ENCODE measurements at places on chromosomes 7 and 10.
A peak's percentile ranks its signal among the peaks of the same experiment; 100 is the strongest.

DNA sequence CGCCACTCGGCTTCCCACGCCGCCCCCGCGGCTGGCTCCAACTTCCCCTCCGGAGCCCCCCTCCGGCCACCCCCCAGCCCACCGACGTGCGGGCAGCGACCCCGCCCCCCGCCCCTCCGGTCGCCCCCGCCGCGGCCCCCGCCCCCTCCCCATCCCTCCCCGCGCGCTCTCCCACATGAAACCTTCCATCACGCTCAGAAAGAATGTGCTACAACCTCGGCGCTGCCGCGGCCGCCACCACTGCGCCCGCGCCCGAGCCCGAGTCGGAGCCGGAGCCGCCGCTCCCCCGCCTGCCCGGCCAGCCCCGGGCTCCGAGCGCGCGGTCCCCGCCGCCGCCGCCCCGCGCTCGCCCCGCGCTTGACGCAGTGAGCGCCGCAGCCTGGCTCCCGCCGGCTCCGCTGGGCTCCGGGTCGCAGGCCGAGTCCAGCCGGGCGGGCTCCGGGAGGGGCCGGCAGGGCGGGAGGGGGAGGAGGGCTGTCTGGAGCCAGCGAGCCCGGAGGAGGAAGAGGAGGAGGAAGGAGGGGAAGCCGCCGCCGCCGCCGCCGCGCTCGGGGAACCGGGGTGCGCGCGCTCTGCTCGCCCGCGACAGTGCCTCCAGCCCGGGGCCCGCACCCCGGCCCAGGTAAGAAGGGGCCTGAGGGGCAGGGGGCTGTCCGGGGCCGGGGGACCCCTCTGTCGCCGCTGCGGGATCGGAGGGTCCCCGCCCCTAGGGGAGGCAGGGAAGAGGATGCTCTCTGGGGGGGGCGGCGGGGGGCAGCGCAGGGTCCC, 4.3 kb upstream of the ELFN1 start:
- peak; percentile 71 for DNase-seq

DNA sequence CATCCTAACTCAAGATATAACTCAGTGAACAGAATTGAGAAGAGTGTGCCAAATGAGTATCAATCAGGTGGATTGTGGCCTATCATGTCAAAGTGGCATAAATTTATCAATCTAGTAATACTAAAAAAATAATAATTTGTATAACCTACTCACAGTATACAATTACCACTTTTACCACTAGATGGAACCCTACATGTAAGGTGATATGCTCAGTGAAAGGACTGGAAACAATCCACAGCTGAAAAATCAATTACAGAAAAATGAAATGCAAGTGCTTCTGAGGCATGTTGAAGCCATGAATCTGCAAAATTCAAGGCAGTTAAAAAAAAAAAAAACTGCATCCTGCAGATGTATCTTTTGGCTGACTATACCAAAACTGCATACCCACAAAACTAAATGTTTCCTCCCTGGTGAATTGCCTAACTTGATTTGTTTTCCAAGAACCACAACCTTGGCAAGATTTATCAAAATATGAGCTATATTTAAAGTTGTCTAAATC, 13.9 kb downstream of the ARHGAP19 start:
- DNase-seq: no peak

- DNase-seq: no peak
These were observed 268.6 kb downstream of the HGF start for GRCh38 chr7:81501220-81501619.

DNA sequence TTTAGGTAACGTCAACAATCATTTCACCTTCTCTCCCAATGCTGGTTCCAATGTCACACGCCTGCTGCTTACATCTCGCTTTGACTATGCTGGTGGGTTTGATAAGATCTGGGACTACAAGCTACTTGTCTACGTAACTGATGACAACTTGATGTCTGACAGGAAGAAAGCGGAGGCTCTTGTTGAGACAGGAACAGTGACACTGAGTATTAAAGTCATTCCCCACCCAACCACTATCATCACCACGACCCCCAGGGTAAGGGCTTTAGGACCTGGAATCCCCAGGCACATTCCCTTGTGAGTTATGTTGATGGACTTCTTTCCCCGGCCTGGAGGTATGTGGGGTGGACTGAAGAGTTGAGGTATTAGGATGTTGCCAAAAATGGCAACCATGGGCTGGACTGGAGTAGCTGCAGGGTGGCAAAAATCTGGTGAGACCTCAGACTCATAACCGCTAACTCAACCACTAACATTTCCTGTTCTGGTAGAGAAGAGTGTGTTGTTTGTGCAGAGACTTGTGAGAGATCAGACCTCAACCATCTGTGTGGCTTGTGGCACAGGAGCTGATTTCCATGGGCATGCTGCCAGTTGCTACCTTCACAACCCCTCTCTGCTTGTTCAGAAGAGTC, 59.2 kb downstream of the CDHR3 start:
- no peak for DNase-seq

GRCh38 chr10:49314806-49315205, 15.8 kb downstream of the C10orf71 start:
- no peak for DNase-seq

DNA sequence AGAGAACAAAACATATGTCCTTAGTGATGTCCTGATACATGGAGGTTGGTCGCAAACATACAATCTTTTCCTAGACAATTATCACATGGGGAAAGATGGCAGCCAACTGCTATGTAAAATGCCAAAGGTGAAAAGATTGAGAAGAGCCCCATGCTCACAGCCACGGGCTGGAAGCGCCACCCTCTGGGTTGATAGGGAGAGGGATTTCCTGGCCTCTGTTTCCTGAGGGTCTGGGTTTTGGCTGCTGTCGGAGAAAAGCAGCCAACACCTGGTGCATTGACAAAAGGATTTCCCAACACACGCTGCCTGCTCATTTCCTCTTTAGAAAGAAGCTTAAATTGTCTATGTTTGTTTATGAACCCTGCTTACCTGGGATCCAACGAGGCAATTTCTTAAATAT, 43.8 kb downstream of the ITIH5 start:
- DNase-seq: no peak

- no peak for DNase-seq
These were observed 142.1 kb downstream of the PHTF2 start for GRCh38 chr7:77940647-77941046.

- DNase-seq: no peak
These were observed 364.9 kb downstream of the SUGCT start for GRCh38 chr7:40499718-40500117.

DNA sequence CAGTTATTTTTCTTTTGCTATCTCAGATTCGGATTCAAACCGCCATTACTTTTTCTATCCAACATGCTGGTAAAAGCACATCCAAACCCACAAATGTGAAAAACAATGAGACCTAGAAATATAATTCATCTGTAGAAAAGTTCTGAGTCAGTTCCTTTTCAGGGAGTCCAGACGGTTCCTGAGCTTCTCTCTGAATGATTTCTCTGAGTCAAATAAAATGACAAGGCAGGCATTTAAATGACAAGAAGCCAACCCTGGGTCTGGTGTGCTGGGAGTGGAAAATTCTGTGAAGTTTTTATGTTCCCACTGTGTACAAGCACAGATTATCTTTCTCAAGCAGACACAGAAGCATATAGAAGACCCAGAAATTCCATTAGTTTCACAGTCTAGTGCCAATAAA, 96.3 kb upstream of the ANKRD1 start:
- DNase-seq: no peak

DNA sequence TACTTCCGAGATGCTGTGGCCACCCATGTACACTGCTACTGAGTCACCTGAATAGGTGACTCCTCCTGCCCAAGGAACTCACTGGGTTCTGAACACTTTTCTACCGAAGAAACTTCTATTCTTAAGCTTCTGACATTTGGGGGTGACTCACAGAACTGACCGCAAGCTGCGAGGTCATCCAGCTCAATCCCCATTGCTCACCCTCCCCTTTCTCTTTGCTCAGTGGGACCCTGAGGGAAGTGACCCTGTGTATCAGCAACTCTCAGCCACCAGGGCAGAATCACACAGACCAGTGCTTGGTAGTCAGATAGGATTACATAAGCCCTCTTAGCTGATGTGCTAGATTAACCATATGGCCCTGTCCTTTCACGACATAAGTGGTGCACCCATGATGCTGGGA, 46.3 kb downstream of the INSYN2A start:
- no peak for DNase-seq

GRCh38 chr10:60434418-60435046, 44.9 kb upstream of the ANK3 start:
- DNase-seq: no peak

DNA sequence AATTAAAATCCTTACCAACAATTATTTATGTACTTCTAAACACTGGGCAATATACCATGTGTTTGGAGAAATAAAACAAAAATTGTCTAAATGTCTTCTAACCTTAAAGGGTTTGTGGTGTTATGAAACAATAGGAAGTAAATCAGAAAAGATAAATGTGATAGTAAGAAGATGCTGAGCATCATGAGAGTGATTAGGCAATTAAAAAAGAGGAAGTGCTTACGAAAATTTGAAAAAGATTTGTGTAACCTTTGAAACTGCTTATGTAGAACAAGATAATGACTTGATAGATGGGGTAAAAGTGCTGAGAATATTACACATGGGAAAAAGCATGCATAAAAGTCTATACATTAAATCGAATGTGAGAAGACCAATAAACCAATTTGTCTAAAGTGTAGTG, 573.4 kb upstream of the CNTNAP2 start:
- no peak for DNase-seq

- no peak for DNase-seq
These were observed 111.4 kb upstream of the ZEB1 start for GRCh38 chr10:31207636-31208035.

- no peak for DNase-seq
These were observed 9.3 kb upstream of the TSPAN14 start for GRCh38 chr10:80444646-80445319.

GRCh38 chr7:79820387-79820786, 314.2 kb upstream of the GNAI1 start:
- peak; percentile 37 for DNase-seq

DNA sequence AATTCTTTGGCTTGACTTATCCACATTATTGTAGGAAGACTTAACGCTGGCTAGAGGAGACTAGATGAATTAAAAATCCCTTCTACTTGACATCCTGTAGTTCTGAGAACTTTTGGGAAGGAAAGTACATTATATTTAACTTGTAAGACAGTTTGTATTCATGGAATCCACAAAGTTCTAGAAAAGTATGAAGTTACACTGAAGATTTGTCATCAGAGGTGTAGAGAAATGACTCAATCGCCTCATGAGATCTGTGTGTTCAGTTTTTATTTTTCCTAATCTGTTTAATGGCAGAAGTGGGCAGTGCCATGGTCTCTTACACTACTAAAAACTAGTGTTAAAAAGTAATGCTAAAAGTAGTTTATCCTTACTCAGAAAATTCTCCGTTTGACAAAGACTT, 89.1 kb upstream of the SMIM30 start:
- no peak for DNase-seq

DNA sequence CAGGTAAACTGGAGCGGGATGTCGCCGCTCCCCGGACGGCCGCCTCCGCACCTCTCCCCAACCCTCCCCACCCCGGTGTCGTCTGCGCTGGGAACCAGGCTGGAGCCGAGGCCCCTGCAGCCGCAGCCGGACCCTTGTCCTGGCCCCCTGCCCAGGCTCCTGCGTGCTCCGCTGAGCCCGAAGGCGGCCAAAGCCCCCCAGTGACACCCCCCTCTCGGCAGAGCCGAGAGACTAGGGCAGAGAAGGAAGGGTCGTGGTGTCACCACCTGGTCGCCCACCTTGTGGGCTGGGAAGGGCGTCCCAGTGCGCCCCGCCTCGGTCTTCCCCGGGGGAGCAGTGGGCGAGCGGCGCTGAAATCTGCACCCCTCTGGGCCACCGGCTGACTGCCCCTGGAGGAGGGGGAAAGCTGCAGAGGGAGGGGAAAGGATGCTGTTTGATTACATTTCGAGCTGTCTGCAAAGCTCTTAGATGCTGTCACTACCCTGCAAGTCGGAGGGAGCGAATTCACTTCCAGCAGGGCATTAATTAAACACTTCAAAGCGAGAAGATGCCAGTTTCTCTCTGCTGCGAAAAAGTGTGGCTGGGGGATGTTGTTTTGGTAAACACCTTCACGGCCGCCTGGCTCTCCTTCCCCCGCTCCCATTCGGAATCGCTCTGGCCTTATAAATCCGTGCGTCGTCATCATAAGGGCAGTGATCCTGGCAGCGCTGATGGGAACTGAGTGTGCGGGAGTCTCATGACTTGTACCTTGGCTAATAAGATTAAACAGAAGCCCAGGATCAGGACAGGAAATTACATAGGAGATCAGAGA, 622 bp downstream of the DYNC1I1 start:
- peak; percentile 25 for DNase-seq

- DNase-seq: no peak
These were observed 124.6 kb upstream of the CDK13 start for GRCh38 chr7:39825401-39825980.

DNA sequence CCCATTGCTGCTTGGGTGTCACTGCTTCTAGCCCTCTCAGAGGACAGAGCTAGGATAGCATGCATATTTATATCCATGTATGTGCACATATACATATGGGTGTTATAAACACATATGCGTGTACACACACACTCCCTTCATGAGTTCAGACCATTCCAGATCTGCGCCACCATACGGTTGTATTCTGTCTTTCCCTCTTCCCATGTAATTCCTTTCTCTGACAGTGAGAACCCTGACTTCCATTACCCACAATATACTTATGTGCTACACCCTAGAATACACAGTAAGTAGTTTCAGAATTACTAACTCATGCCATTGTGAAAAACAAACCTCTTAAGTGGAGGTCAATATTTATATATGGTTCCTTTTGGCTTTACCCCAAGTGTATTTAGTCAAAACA, 116.6 kb upstream of the SAMD8 start:
- DNase-seq: no peak

GRCh38 chr7:13731643-13732042, 257.8 kb downstream of the ETV1 start:
- no peak for DNase-seq

GRCh38 chr10:71396711-71397295, at the start of gene CDH23:
Gene CDH23 (plus strand): TSS chr10:71396920. CDS start chr10:71439832, 42,912 bp downstream.
- peak; percentile 61 for DNase-seq

- DNase-seq: no peak
These were observed 53.9 kb downstream of the ACADSB start for GRCh38 chr10:123062726-123063125.

DNA sequence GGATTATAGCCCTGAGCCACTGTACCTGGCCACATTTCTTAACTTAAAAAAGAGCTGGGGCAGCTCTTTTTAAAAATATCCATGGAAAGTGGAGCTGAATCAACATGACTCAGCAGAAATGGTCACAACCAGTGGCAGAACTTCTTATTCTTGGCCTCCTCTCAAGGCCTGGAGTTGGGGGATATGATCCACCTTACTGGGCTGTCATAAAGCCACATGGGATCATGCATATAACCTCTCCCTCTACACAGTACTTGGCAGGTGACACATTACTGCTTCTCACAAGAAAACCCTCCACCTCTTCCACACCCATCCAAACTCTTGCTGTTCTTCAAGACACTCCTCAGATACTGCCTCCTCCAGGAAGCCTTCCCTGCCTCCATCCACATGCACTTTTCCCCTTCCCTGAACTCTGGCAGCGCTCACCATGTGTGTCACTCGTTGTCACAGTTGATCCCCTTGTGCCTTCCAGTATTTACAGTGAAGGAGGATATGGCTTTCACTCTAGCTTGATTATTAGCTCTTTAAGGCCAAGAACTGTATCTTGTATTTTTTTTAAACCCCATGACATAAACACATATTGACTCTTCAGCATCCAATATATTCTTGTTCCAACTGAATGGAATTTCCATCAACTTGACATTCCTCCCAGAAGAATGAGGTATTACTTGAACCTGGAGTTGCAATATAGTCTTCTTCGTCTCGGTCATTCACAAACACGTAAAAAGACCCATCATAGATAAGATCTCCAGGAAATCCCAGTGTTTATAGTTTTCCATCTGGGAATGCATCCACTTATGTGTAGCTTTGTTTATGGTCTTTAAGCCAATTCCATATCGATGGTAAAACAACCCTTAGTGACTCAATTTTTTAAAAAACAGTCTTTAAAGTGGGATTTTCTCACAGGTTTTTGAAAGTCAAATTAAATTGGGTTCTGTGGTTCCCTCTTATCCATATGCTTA, 85.5 kb downstream of the TBXAS1 start:
- no peak for DNase-seq
